ENCODE measurements at places on chromosomes 16 and 17. TPM values are rescaled to one million over a fixed set of nuclear protein-coding genes. Genes with fewer than 3 reads are reported as not detected.

- no peak overlapping the region for H3K27ac ChIP-seq
- no peak overlapping the region for H3K4me3 ChIP-seq
- H3K36me3 ChIP-seq: no peaks in the 10 kb centered on the region
- no peak for DNase-seq
Measured at GRCh38 chr17:49521471-49522356, 26.6 kb downstream of the NGFR start.

Gene SCNN1B
- not detected for total RNA-seq

GRCh38 chr16:4890686-4891085 lies 43.4 kb downstream of the UBN1 start:
- H3K36me3 ChIP-seq: peaks cover 11% of the 10 kb centered on the region
- no peaks in the 10 kb centered on the region for H3K27me3 ChIP-seq
- no peak overlapping the region for H3K4me3 ChIP-seq
- H3K4me1 ChIP-seq: no peaks in the 10 kb centered on the region

DNA sequence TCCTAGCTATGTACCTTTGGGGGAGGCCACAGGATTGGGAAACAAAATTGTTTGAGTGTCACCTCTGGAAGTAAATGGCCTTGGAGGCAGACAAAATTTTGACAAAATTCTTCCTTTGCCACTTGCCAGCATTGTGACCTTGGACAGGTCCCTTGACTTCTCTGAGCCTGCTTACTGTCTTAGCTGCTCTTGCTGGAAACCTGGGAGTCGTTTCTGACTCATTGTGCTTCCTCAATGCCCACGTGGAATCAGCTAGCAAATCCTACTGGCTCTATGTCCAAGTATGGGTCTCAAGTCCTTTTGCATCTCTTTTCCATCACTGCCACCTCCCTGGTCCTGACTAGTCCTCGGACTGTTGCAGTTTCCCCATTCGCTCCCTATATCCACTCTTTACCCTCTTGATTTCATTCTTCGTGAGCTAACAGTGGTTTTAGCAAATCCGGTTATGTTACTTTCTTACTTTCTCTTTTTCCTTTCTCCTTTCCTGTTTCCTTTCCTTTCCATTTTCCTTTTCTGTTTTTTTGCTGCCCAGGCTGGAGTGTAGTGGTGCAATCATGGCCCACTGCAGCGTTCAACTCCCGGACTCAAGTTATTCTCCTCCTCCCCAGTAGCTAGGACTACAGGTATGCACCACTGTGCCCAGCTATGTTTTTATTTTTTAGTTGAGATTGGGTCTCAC lies 68.1 kb upstream of the LGALS9 start:
- no peak for DNase-seq
- H3K4me1 ChIP-seq: no peaks in the 10 kb centered on the region
- H3K36me3 ChIP-seq: peaks cover 10% of the 10 kb centered on the region
- H3K27ac ChIP-seq: no peak overlapping the region
- H3K4me3 ChIP-seq: no peak overlapping the region
- no peaks in the 10 kb centered on the region for H3K27me3 ChIP-seq

GRCh38 chr17:42277342-42277712 lies 1.1 kb upstream of the STAT5B start:
- H3K27me3 ChIP-seq: no peaks in the 10 kb centered on the region
- H3K4me1 ChIP-seq: peaks cover 10% of the 10 kb centered on the region
- H3K36me3 ChIP-seq: no peaks in the 10 kb centered on the region
- peak overlapping the region; percentile 65 for H3K27ac ChIP-seq

DNA sequence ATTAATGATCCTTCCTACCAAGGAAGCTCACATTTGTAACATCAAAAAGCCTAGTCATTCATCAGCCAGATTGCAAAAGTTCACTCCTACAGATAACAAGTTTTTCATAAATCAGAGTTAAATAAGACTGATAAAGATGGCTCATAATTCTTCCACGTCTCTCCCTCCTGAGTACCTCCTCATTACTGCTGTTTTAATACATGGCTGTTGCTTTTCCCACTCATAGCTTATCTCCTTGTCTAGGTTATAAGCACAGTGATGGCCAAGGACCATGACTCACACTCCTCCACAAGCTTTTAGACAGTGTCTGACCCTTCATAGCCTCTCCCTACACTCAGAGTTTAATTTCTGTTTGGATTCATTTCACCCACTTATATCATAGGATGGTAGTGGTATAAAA lies 100.9 kb upstream of the MON1B start:
- no peak overlapping the region for H3K27ac ChIP-seq
- no peak overlapping the region for H3K4me3 ChIP-seq
- no peaks in the 10 kb centered on the region for H3K4me1 ChIP-seq
- no peaks in the 10 kb centered on the region for H3K27me3 ChIP-seq

Gene RAC3
- total RNA-seq: 5.4 TPM

Gene SBK1
- 21.8 TPM for total RNA-seq

Gene RHBDL3
- 0.07 TPM for total RNA-seq

Gene MTSS2
- total RNA-seq: 2.2 TPM

Gene CD79B
- 17.6 TPM for total RNA-seq

- H3K4me3 ChIP-seq: no peak overlapping the region
- H3K27me3 ChIP-seq: peaks cover 3% of the 10 kb centered on the region
- no peak for DNase-seq
- H3K36me3 ChIP-seq: no peaks in the 10 kb centered on the region
- peaks cover 21% of the 10 kb centered on the region for H3K4me1 ChIP-seq
- H3K27ac ChIP-seq: no peak overlapping the region
Measured at GRCh38 chr17:43402567-43402966, 3.8 kb downstream of the ARL4D start.

Gene ODF4
- not detected for total RNA-seq

DNA sequence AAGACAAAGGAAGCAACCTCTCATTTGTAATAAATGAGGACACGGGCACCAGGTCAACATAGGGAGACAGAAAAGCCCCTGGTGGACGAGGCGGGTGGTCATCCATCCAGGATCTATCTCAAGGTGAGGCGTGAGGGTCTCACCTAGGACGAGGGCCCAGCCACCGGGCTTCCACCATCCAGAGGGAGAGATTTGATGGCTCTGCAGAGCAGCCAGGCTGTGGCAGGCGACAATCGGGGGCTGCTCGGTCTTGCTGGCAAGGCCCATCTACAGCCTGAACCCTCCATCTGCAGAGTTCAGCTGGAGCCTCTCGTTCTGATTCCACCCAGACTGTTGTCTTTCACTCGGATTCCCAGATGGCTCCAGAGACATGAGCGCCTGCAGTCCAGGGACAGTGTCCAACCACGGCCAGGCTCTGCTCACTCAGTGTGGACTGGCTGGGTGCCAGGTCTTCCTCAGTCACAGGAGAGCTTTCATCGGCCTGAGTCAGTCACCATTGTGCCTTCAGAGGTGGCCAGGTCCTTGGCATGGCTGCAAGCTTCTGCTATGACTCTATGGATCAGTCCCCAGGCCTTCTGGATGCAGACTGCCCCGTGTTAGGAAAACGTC lies 5.9 kb downstream of the LITAFD start:
- peaks cover 23% of the 10 kb centered on the region for H3K36me3 ChIP-seq
- H3K4me1 ChIP-seq: peaks cover 32% of the 10 kb centered on the region
- H3K27me3 ChIP-seq: no peaks in the 10 kb centered on the region
- no peak overlapping the region for H3K27ac ChIP-seq
- DNase-seq: no peak

Gene RAP1GAP2
- total RNA-seq: 47.9 TPM

- H3K4me1 ChIP-seq: no peaks in the 10 kb centered on the region
- H3K27ac ChIP-seq: no peak overlapping the region
- H3K27me3 ChIP-seq: no peaks in the 10 kb centered on the region
- no peak overlapping the region for H3K4me3 ChIP-seq
Measured at GRCh38 chr16:20931066-20931600, 30.6 kb downstream of the LYRM1 start.

Gene TANC2
- total RNA-seq: 28.7 TPM

GRCh38 chr17:8337802-8338752 lies 1.6 kb upstream of the ODF4 start:
- H3K27me3 ChIP-seq: peaks cover 9% of the 10 kb centered on the region
- no peak overlapping the region for H3K27ac ChIP-seq
- no peaks in the 10 kb centered on the region for H3K36me3 ChIP-seq
- no peak for DNase-seq
- no peaks in the 10 kb centered on the region for H3K4me1 ChIP-seq

Gene C1QL1
- not detected for total RNA-seq

- no peak overlapping the region for H3K4me3 ChIP-seq
- H3K4me1 ChIP-seq: no peaks in the 10 kb centered on the region
- H3K36me3 ChIP-seq: no peaks in the 10 kb centered on the region
- H3K27ac ChIP-seq: no peak overlapping the region
Measured at GRCh38 chr17:72439893-72440502, 319.2 kb downstream of the SOX9 start.

DNA sequence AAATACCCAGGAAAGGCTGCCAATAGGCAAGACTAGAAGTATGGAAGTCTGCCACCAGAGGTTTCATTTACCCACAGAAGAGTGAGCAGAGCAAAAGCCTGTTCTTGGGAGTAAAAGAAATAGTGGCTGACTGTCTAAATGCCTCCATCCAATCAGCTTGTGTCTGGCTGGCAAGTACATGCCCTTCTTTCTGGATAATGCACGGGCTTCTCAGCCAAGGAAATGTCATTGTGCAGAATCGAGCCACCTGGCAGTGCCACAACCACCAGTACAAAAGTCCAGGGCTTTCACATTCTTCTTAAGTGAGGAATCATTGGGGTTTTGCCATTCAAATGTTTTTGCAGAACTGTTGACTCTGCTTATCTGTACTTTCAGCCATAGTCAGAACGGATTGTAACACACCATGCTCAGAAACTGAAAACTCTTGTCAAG lies 10.1 kb upstream of the ERCC4 start:
- H3K4me1 ChIP-seq: no peaks in the 10 kb centered on the region
- no peak for DNase-seq
- H3K36me3 ChIP-seq: no peaks in the 10 kb centered on the region
- peaks cover 30% of the 10 kb centered on the region for H3K27me3 ChIP-seq
- H3K27ac ChIP-seq: no peak overlapping the region

- H3K4me1 ChIP-seq: peaks cover 14% of the 10 kb centered on the region
- peak within 1 kb of the TSS; percentile 57 for H3K27ac ChIP-seq
- no peaks in the 10 kb centered on the region for H3K27me3 ChIP-seq
- peak; percentile 60 for DNase-seq
Measured at GRCh38 chr16:22007509-22008214, at the start of gene MOSMO. Gene MOSMO (plus strand): TSS chr16:22008111. CDS start chr16:22008302, 191 bp downstream.
